Activated CD4-positive, alpha-beta T cell treated with anti-CD3 and anti-CD28 coated beads, Interleukin-2, amount 10 ng/mL, durations not matched to agents 7 days and 5 days (primary cell): ENCODE measurements at places on chromosomes 1 and 21.

DNA sequence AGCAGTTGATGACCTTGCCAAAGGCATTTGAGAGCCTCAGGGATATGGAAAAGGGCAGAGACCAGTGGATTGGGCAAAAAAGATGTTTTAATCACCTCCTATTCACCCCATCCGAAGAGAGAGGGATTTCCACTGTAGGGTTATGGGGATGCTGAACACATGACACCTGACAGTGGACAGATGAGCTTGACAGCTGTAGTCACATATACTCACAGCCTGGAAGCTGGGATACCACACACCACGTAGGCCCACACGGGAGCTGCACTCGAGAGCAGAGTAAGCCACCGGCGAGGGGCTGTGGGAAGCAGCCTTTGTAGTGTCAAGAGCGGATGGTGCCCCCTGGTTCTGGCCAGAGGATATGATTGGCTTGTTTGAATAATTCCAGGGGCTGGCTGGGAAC, 20.0 kb downstream of the ZBTB40 start:
- no peaks in the 10 kb centered on the region for H3K27me3 ChIP-seq
- H3K36me3 ChIP-seq = no peaks in the 10 kb centered on the region
- H3K27ac ChIP-seq = no peak overlapping the region
- H3K4me3 ChIP-seq = no peak overlapping the region
- DNase-seq = no peak
- H3K4me1 ChIP-seq = no peaks in the 10 kb centered on the region

DNA sequence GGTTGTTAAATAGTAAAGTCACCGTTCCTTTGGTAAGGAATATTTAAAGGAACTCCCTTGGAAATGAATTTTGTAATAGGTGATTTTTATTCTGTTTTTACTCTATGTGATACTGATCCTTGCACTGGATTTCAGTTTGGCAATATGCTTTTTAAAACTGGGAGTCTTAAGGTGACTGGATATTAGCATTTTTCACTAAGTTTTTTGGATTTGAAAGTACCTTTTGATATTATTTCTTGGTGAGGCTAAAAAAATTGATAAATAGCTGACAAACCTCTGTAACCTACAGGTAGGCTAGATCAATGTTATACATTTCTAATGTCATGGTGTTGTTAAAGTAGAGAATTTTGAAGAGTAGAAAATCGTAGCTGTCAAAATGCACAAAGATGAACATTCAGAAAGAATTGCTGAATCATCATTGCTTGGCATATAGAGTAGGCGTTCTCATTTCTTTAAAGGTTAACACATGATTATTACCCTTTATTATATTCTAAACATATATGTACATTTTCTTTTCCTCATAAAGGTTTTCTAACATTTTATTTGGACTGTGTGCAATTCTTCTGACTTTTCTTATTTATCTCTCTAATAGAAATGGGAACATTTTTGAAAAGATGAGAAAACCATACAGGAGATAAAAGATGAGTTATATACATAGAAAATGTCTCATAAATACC, 1.5 kb upstream of the DNAJB4 start:
- peak overlapping the region; percentile 40 for H3K4me3 ChIP-seq
- H3K4me1 ChIP-seq = peaks cover 29% of the 10 kb centered on the region
- peak overlapping the region; percentile 56 for H3K27ac ChIP-seq

- H3K36me3 ChIP-seq = peaks cover 8% of the 10 kb centered on the region
- H3K27me3 ChIP-seq = no peaks in the 10 kb centered on the region
- H3K27ac ChIP-seq = no peak overlapping the region
These were observed 84.4 kb downstream of the ITPKB start for GRCh38 chr1:226654668-226655055.

DNA sequence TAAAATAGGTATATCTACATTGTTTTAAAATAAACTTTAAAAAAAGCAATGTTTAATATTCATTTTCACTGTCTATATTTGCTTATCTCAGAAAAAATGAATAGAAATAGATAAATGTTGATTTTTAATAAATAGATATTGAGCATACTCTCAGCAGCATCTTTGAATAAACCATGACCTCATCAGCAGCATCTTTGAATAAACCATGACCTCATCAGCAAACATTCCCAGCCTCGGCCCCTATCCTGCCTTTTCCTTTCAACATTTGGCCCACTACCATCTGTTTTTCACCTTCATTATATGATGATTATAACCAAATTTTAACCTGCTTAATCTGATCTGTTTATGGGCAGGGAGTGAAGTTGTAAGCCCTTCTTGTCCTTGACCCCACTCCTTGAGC, 148.7 kb upstream of the SAMSN1 start:
- no peak overlapping the region for H3K4me3 ChIP-seq
- H3K27me3 ChIP-seq = no peaks in the 10 kb centered on the region
- no peaks in the 10 kb centered on the region for H3K36me3 ChIP-seq
- peaks cover 5% of the 10 kb centered on the region for H3K4me1 ChIP-seq
- no peak overlapping the region for H3K27ac ChIP-seq
- DNase-seq = no peak

DNA sequence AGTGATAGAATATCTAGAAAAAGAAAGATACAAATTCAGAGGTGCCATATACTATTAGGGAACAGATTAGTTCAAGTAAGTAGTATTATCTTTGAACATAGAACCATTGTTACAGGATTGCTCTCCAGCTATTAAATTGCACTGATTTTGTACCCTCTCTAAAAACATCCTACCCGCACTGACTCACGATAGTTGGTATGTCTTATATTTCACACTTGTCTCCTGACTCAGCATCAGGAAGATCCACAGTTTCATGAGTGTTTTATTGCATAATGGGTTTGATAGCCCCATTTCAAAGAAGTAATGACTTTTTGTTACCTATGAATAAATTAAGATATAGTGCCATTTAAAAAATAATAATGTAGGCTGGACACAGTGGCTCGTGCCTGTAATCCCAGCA, 6.0 kb downstream of the TATDN3 start:
- H3K4me3 ChIP-seq = no peak overlapping the region
- peaks cover 18% of the 10 kb centered on the region for H3K4me1 ChIP-seq
- H3K36me3 ChIP-seq = peaks cover 34% of the 10 kb centered on the region
- DNase-seq = no peak
- H3K27ac ChIP-seq = no peak overlapping the region

GRCh38 chr1:228100822-228101613, 2.1 kb downstream of the C1orf35 start:
- H3K27ac ChIP-seq = peak overlapping the region; percentile 70
- H3K27me3 ChIP-seq = no peaks in the 10 kb centered on the region
- peaks cover 28% of the 10 kb centered on the region for H3K4me1 ChIP-seq
- DNase-seq = no peak
